ENCODE measurements at places on chromosomes 7 and 10.

DNA sequence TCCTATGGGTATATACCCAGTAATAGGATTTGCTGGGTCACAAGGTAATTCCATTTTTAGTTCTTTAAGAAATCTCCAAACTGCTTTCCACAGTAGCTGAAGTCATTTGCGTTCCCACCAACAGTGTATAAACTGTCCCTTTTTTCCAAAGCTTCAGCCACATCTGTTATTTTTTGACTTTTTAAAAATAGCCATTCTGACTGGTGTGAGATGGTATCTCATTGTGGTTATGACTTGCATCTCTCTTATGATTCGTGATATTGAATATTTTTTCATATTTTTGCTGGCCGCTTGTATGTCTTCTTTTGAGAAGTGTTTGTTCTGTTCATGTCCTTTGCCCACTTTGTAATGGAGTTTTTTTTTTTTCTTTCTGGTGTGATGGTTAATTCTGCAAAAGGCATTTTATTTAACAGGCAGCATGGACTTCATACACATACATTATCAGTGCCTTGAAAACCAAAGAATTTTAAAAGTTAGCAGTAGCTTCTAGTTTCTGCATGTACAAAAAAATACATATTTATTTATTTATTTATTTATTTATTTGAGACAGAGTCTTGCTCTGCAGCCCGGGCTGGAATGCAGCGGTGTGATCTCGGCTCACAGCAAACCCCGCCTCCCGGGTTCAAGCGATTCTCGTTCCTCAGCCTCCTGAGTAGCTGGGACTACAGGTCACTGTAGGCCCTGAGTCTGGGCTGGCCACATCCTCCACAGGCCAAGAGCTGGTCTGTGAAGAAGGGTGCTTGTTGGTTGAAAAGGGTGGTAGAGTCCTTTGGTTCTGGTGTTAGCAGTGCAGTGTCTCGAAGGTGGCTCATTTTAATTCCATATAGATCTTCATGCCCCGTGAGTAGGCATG lies 32.3 kb downstream of the AGR3 start:
- DNase-seq: no peak

DNA sequence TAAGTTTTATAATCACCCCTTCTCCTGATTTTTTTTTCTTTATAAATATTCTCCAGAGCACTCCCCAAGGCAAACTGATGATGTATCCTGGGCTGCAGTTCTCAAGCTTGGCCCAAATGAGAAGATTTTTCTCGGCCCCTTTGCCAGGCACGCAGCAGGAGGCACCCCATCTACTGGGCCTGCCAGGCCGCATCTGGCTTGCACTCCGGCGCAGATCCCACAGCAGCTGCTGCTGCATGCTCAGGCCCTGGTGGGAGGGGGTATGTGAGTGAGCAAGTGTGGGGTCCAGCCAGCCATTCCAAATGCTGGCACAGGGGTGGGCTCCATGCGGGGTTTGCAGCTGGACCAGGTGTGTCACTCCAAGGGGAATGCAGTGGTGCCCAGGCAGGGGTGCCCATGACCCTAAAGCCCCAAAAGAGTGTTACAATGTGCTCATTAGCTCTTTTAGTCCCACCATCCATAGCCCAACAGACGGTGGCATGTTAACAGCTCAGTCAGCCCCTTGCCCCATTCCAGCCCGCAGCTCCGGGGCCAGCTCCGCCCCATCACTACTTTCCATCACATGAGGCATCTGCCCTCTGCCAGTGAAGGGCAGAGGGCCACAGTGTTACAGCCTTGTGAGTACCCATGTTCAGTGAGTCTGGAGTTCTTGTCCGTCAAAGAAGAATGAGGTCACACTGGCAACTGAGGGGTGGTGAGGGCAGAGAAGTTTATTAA lies 25.9 kb downstream of the OAT start:
- DNase-seq: no peak

GRCh38 chr10:76902949-76903348 lies 734.7 kb downstream of the KCNMA1 start:
- DNase-seq: no peak

GRCh38 chr7:25256333-25256819 lies 28.1 kb upstream of the NPVF start:
- no peak for DNase-seq

GRCh38 chr10:37015498-37015897 lies 109.9 kb upstream of the ANKRD30A start:
- DNase-seq: no peak

DNA sequence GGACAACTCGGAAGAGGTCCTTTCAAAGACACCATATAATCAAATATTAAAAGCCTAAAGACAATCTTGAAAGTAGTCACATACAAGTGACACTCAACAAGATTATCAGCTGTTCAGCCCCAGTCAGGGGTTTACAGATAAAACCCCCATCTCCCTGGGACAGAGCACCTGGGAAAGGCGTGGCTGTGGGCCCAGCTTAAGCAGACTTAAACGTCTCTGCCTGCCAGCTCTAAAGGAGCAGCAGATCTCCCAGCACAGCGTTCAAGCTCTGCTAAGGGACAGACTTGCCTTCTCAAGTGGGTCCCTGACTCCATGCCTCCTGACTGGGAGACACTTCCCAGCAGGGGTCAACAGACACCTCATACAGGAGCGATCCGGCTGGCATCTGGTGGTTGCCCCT lies 18.0 kb downstream of the CDCA7L start:
- DNase-seq: no peak

DNA sequence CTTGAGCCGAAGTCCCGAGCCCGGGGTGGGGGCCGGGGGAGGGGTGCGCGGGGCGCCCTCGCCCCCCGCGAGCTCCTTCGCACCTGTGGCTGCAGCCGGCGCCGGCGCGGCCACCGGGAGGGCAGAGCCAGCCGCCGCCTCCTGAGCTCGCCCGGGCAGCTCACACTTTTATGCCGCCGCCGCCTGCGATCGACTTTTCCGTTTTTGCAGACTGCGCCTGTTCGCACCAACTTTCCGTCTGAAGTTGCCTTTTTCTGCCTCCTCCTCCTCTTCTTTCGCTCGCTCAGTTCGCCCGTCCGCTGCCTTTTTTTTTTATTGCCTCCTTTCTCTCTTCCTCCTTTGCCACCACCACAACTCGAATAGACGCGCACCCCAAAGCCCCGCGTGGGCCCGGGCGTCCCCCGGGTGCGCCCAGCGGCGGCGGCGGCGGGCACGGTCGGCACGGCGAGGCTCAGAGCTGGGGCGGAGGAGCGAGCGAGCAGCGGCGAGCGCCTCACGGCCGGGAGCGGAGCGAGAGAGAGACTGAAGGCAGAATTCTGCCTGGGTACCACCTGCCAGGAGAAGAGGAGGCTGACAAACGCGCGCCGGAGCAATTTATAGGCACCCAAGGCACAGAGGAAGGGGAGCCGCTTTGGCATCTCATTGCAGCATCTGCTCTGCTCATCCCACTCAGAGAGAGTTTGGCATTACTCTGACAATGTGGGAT lies at the start of gene C1QL3:
Gene C1QL3 (minus strand): TSS at position 569 of the 706 bp plus-strand sequence. CDS start 814 bp downstream, outside the sequence.
- no peak for DNase-seq

- DNase-seq: no peak
These were observed 139.2 kb downstream of the AMPH start for GRCh38 chr7:38492010-38492409.

GRCh38 chr10:34677132-34677531 lies 138.0 kb downstream of the PARD3 start:
- DNase-seq: no peak

DNA sequence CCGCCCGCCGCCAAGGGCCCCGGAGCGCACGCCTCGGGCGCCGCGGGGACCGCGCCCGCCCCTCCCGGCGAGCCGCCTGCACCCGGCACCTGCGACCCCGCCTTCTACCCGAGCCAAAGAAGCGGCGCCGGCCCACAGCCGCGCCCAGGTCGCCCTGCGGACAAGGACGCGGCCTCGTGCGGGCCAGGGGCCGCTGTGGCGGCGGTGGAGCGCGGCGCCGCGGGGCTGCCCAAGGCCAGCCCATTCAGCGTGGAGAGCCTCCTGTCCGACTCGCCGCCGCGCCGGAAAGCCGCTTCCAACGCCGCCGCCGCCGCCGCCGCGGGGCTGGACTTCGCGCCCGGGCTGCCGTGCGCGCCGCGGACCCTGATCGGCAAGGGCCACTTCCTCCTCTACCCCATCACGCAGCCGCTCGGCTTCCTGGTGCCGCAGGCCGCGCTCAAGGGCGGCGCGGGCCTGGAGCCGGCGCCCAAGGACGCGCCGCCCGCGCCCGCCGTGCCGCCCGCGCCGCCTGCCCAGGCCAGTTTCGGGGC lies 3.5 kb downstream of the UNCX start:
- no peak for DNase-seq

DNA sequence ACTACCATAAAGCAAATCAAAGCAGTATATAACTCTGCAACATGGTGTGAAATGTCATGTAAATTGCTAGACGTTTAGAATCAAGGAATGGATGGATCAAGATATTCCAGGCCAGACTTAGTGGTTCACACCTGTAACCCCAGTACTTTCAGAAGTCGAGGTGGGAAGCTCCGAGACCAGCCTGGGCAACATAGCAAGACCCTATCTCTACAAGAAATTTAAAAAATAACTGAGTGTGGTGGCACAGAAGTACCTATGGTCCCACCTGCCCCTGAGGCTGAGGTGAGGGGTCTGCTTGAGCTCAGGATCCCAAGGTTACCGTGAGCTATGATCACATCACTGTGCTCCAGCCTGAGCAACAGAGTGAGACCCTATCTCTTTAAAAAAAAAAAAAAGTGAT lies 2.8 kb upstream of the EZH2 start:
- no peak for DNase-seq

DNA sequence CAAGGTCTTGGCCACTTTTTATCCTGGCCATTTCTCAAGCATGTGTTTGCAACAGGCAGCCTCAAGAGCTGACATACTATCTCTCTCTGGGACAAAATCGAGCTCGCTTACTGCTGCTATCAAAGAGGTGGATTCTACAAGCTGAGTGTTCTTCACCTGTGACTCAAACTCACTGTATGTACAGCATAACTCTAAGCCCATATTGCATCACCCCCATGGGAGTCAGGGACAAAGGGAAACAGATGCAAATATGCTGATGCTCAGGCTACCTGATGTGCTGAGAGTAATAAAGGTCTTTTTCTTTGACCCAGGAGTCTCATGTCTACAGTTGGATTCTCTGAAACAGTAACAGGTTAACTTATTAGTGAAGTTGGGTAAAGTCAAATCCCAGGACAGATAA lies 45.2 kb downstream of the PCLO start:
- DNase-seq: no peak

DNA sequence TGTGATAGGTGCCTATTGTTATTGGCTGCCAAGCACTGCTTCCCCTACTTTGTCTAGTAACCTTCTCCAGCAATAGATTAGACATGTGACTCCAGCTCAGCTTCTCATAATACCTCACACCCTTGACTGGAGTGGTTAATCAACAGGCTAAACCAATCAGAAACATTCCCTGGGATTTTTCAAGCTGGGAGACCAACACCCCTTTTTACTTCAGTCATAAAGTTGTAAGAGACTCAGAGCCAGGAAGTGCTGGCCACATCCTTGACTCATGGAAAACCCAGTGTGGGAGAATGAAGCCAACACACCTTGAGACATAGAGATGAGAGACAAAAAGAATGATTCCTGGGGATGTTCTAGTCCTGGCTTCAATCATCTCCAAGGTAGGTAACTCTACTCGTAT lies 62.6 kb upstream of the HECTD2 start:
- no peak for DNase-seq

GRCh38 chr10:81473755-81474154 lies 401.2 kb upstream of the NRG3 start:
- no peak for DNase-seq

DNA sequence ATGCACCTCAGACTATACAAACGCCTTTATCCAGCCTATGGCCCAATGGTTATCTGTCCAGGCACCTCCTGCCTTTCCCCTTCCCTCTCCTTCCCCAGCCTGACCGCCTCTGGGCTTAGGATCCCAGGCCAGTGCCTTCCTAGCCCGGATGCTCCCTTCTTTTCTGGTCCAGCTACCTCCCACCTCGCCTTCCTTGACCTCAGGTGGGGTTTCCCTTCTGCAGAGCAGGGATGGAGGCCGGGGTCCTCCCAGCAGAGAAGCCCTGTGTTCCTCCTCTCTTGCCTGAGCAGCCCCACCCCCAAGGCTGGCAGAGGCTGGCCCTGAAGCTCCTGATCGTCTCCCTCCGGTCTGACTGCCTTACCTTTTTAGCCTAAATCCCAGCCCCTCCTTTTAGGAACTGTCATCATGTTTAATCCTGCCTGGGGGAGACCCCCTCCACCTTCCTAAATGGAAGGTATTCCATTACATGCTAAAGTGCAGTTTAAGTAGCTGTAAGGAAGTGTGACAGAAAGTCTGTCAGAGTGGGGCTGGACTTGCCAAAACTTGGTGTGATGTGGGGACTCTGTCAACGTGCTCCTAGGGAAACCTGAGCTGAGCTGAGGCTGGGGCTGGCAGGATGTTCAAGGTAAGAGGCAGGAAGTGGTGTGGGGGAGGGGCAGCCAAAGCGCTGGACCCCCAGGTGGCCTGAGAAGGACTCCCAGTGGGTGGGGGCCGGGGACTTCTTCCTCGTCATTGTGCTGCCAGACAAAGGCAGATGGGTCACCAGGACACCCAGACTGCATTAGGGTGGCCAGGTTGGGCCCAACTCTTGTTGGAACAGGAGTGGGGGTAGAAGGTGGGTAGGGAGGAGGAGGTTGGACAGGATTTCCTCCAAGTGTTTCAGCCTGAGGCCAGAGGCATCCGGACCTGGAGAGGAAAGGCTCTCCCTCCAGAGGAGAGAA lies 39.5 kb downstream of the LBX1 start:
- no peak for DNase-seq

DNA sequence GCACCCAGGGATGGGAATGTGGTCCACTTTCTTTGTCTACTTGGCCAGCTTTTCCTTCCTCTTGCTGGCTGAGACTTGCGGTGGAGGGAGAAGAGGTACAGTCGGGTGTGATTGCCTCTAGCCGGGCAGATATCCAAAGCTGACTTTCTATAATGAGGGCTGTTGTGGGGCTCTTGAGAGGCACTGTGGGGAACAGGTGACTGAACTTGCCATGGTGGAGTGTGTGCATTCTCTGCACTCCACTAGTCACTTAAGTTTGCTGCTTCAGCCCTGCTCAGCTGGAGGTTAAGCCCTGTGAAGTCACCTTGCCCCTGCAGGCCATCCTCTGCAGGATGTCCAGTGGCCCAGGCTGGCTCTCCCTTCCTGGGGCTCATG lies 116.6 kb downstream of the AOAH start:
- DNase-seq: no peak

DNA sequence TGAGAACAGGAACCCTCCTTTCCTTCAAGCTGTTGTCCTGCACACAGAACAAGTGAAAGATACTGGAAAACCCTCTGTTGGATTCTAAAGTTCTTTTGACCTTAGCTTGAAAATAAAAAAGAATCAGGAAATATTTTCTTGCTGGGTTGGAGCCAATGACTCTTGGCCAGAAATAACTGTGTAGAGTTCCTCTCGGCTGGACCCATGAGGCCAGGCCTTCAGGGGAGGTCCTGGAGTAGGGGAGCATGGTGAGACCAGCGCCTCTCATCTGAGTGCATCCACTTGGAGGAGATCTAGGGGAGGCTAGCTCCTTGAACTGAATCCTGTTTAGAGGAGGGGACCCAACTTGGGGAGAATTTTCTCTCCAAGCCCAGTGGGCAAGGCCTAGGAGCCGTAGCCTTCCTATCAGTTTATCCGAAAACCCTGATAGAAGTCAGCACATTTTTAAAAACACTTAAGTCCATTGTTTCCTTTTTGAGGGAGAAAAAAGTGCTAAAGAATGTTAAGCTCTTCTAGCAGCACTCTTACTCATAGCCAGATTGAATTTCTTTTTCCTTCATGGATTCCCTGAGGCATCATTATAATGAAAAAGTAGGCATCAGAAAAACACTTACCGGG lies 635.7 kb upstream of the ANKRD30A start:
- DNase-seq: no peak

Measured in stimulated activated CD4-positive, alpha-beta T cell treated with anti-CD3 and anti-CD28 coated beads, TNF-alpha, amount 100 ng/mL, for 1 hour (primary cell).